Sciatic nerve (tissue), 2 donors: ENCODE measurements at places on chromosomes 12 and 14. TPM values are rescaled to one million over a fixed set of nuclear protein-coding genes. Genes with fewer than 3 reads are reported as not detected.

USP44 gene
- total RNA-seq: 8.0 TPM

LRTM2 gene
- not detected for total RNA-seq

SDR9C7 gene
- total RNA-seq: 0.18 TPM

CD163 gene
- 91.9 TPM for total RNA-seq

NTF3 gene
- total RNA-seq: 5.9 TPM

RIMBP2 gene
- 1.6 TPM for total RNA-seq
